ENCODE measurements at places on chromosomes 5 and 9. TPM values are rescaled to one million over a fixed set of nuclear protein-coding genes. Genes with fewer than 3 reads are reported as not detected.

Gene SLC36A2
- polyA plus RNA-seq = not detected

Gene ABL1
- 16.8 TPM for polyA plus RNA-seq

Gene FCN2
- polyA plus RNA-seq = 0.38 TPM

Gene ABO
- 9.3 TPM for polyA plus RNA-seq

Gene PTGES
- 0.75 TPM for polyA plus RNA-seq

Gene PTPN3
- polyA plus RNA-seq = 8.0 TPM

Gene ST8SIA4
- 0.80 TPM for polyA plus RNA-seq

Gene LRRTM2
- 0.08 TPM for polyA plus RNA-seq

Gene MROH2B
- not detected for polyA plus RNA-seq

Gene WDR31
- 1.3 TPM for polyA plus RNA-seq

Gene KIF12
- 605 TPM for polyA plus RNA-seq

Gene RETREG1
- polyA plus RNA-seq = 5.3 TPM

Gene CORO2A
- polyA plus RNA-seq = 0.23 TPM

Gene GPR151
- not detected for polyA plus RNA-seq

Gene IL4
- polyA plus RNA-seq = not detected

Gene IL3
- not detected for polyA plus RNA-seq

Gene IQGAP2
- 14.4 TPM for polyA plus RNA-seq

Gene MAMDC2
- polyA plus RNA-seq = 1.9 TPM

Gene NFIB
- polyA plus RNA-seq = 8.9 TPM

Gene CATSPER3
- polyA plus RNA-seq = 2.2 TPM

Gene ADGRD2
- 0.23 TPM for polyA plus RNA-seq

Gene MYOZ3
- 0.28 TPM for polyA plus RNA-seq

Gene F2RL1
- polyA plus RNA-seq = 6.7 TPM

Gene CMYA5
- polyA plus RNA-seq = 0.49 TPM

Gene PCDHB2
- polyA plus RNA-seq = 0.70 TPM

Gene FAM219A
- 9.7 TPM for polyA plus RNA-seq

Gene RGP1
- 6.8 TPM for polyA plus RNA-seq

Gene SPATA31D4
- 0.04 TPM for polyA plus RNA-seq

Gene NUTM2G
- polyA plus RNA-seq = not detected

Gene CACFD1
- polyA plus RNA-seq = 26.2 TPM

Gene ABCA1
- 3.2 TPM for polyA plus RNA-seq

Gene GCNT4
- 1.7 TPM for polyA plus RNA-seq

Gene PPP3R2
- polyA plus RNA-seq = not detected

Gene SLC35D2
- 21.3 TPM for polyA plus RNA-seq

Gene TSPAN17
- polyA plus RNA-seq = 22.8 TPM

Gene NEUROG1
- not detected for polyA plus RNA-seq

Gene HSD17B4
- polyA plus RNA-seq = 120 TPM

Gene ICE1
- polyA plus RNA-seq = 4.0 TPM

Gene HEMGN
- polyA plus RNA-seq = not detected

Gene FYB1
- 0.56 TPM for polyA plus RNA-seq

Gene ANXA2R
- polyA plus RNA-seq = 0.87 TPM

Gene JMY
- 3.8 TPM for polyA plus RNA-seq

Gene GPR150
- polyA plus RNA-seq = 1.4 TPM

Gene TLR4
- polyA plus RNA-seq = 0.87 TPM

Gene AMBP
- polyA plus RNA-seq = 370 TPM

All from pancreas (tissue), 10 donors.